ENCODE measurements at places on chromosomes 2 and 18.

- DNase-seq: no peak
Observed at GRCh38 chr2:234363647-234364294, 133.1 kb downstream of the ARL4C start.

DNA sequence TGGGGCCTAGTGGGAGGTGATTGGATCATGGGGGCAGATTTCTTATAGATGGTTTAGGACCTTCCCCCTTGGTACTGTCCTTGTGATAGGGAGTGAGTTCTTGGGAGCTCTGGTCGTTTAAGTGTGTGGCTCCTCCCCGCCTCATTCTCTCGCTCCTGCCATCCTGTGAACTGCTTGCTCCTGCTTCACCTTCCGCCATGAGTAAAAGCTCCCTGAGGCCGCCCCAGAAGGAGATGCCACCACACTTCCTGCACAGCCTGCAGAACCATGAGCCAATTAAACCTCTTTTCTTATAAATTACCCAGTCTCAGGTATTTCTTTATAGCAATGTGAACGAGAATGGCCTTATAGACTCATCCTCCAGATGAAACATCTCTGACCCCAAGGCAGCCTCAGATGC, 101.5 kb downstream of the KCNF1 start:
- no peak for DNase-seq

DNA sequence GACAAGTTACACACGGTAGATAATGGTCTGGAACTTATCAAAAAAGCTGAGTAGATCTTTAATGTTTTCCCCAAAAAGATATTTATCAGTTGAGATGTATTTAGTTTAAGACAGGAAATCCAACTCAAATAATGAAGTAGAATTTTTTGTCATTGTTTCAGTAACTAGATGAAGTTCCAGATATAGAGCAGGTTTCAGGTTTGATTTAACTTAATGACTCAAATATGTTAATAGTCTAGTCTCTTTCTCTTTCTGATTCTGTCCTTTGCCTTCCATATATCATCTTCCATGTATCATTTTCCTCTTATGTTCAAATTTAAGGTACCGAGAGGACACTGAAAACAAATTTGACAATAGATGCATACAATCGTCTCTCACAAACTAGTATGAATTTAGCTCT, 23.6 kb upstream of the DOCK10 start:
- no peak for DNase-seq

GRCh38 chr2:15159206-15159605, 401.9 kb downstream of the NBAS start:
- no peak for DNase-seq

GRCh38 chr2:46091004-46091403, 206.2 kb upstream of the EPAS1 start:
- no peak for DNase-seq

GRCh38 chr2:203446071-203446481, 89.0 kb downstream of the RAPH1 start:
- DNase-seq: no peak

DNA sequence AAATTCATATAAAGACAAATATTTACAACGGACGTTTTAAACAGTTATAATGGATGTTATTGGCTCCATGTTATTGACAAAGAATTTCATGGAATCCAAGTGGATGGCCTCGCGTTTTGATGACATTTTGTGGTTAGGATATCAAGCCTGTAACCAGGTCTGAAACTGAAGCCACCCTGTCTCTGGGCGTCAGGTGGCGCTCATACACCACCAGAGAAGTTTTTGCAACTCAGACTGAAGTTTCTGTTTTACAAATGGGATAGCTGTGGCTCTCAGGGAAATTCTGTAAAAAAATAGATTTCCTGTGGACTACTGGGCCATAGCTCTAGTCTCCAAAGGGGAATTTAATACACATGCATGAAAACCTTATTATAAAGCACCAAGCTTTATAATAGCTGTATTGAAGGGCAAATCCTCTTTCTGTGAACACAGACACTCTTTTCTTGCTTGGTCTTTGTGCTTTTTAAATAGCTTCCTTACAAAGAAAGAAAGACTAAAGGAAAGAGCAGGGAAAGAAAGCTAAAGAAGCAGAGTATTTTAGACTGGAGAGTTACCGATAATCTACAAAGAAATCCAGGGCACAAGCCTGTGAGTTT, 86.7 kb downstream of the C18orf54 start:
- peak; percentile 26 for DNase-seq

DNA sequence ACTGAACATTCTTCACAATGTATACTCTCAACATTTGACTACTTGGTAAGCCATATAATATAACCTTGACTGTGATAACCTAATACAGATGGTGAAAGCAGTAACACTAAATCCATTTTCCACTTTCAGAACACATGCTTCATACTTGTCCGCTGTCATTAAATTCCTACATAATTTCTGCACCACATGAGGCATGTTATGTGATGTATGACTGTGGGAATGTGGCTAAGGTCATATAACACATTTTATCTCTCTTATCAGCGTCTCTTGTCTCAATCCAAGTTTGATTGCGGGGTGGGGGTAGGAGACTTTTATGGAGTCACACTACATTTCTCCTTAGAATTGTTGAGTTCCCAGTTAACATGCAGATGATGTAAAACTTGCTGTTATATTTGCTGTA, 110.9 kb downstream of the MTCL1 start:
- no peak for DNase-seq

All from BE2C (cell line).